ENCODE measurements at places on chromosomes 6 and 20. TPM values are rescaled to one million over a fixed set of nuclear protein-coding genes. Genes with fewer than 3 reads are reported as not detected.

ARMH2 gene
- total RNA-seq, result not detected

MCCD1 gene
- not detected for total RNA-seq

MAD2L1BP gene
- total RNA-seq, result 26.8 TPM

HDGFL1 gene
- not detected for total RNA-seq

MEP1A gene
- not detected for total RNA-seq

ULBP2 gene
- total RNA-seq, result 9.9 TPM

CST1 gene
- total RNA-seq, result 130 TPM

SYNCRIP gene
- total RNA-seq, result 96.8 TPM

TEAD3 gene
- total RNA-seq, result 6.3 TPM

NNAT gene
- 0.54 TPM for total RNA-seq

IDH3B gene
- total RNA-seq, result 136 TPM

All from endothelial cell (in vitro differentiated cells).